ENCODE measurements at places on chromosomes 11 and 22. TPM values are rescaled to one million over a fixed set of nuclear protein-coding genes. Genes with fewer than 3 reads are reported as not detected.
A peak's percentile ranks its signal among the peaks of the same experiment; 100 is the strongest.

GRCh38 chr22:46076651-46077339, 73.5 kb upstream of the PPARA start:
- peak; percentile 66 for DNase-seq
- peak overlapping the region; percentile 97 for H3K27ac ChIP-seq
- H3K27me3 ChIP-seq: no peaks in the 10 kb centered on the region

IFITM1 gene
- total RNA-seq: 82.3 TPM

DNA sequence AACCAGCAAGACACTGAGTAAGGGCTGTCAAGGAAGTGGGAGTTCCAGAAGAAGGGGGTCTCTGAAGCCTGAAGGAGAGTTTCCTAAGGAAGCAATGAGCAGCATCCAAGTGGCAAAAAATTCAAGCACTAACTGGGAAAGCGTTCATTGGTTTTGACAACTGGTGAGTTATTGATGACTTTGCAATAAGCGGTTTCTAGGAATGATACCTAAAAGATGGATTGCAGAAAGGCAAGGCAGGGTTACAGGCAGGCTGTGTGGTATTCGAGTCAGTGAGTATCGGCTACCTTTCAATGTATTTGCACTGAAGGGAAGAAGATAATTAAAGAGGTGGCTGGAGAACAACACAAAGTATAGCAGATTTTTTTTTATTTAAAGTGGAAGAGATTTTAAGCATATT, 59.3 kb upstream of the NCAM1 start:
- no peak overlapping the region for H3K4me3 ChIP-seq
- no peaks in the 10 kb centered on the region for H3K36me3 ChIP-seq
- no peaks in the 10 kb centered on the region for H3K27me3 ChIP-seq

GRCh38 chr11:66082946-66083698, 13.1 kb downstream of the PACS1 start:
- DNase-seq: no peak
- no peaks in the 10 kb centered on the region for H3K36me3 ChIP-seq
- H3K4me1 ChIP-seq: no peaks in the 10 kb centered on the region

SEC14L2 gene
- 0.89 TPM for total RNA-seq

CRYBB3 gene
- total RNA-seq: not detected

DNA sequence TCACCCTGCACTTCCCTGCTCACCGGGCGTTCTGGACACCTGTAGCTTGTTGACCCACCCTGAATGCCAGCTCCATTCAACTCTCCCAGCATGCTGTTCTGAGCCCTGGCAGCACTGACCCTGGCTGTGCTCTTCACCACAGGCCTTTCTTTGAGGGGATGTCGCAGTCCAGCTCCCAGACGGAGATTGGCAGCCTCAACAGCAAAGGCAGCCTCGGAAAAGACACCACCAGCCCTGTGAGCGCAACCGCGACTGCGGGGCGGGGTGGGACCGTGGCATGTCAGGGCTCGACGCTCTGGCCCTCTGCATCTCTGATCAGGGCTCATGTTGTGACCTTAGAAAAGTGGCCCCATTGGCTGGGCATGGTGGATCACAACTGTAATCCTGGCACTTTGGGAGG, 47.4 kb upstream of the RAB1B start:
- H3K4me3 ChIP-seq: no peak overlapping the region
- H3K27ac ChIP-seq: no peak overlapping the region
- no peak for DNase-seq
- H3K36me3 ChIP-seq: peaks cover 54% of the 10 kb centered on the region
- H3K27me3 ChIP-seq: no peaks in the 10 kb centered on the region

GRCh38 chr22:19853879-19854777, 546 bp downstream of the GNB1L start:
- peak overlapping the region; percentile 69 for H3K4me3 ChIP-seq
- peak overlapping the region; percentile 91 for H3K27ac ChIP-seq
- peaks cover 17% of the 10 kb centered on the region for H3K36me3 ChIP-seq
- DNase-seq: peak; percentile 58
- H3K27me3 ChIP-seq: no peaks in the 10 kb centered on the region

GRCh38 chr11:65183201-65183891, 1.6 kb downstream of the CAPN1 start:
- no peak for DNase-seq
- H3K27ac ChIP-seq: no peak overlapping the region
- H3K36me3 ChIP-seq: peaks cover 27% of the 10 kb centered on the region
- H3K27me3 ChIP-seq: no peaks in the 10 kb centered on the region
- no peak overlapping the region for H3K4me3 ChIP-seq

SCGB1A1 gene
- total RNA-seq: not detected
